ENCODE measurements at places on chromosomes 5 and 9. TPM values are rescaled to one million over a fixed set of nuclear protein-coding genes. Genes with fewer than 3 reads are reported as not detected.
A peak's percentile ranks its signal among the peaks of the same experiment; 100 is the strongest.

GRCh38 chr9:127029548-127029947 lies 92.9 kb downstream of the ANGPTL2 start:
- no peak for DNase-seq

GRCh38 chr9:37438359-37438758 lies 15.9 kb downstream of the GRHPR start:
- no peak for DNase-seq

DNA sequence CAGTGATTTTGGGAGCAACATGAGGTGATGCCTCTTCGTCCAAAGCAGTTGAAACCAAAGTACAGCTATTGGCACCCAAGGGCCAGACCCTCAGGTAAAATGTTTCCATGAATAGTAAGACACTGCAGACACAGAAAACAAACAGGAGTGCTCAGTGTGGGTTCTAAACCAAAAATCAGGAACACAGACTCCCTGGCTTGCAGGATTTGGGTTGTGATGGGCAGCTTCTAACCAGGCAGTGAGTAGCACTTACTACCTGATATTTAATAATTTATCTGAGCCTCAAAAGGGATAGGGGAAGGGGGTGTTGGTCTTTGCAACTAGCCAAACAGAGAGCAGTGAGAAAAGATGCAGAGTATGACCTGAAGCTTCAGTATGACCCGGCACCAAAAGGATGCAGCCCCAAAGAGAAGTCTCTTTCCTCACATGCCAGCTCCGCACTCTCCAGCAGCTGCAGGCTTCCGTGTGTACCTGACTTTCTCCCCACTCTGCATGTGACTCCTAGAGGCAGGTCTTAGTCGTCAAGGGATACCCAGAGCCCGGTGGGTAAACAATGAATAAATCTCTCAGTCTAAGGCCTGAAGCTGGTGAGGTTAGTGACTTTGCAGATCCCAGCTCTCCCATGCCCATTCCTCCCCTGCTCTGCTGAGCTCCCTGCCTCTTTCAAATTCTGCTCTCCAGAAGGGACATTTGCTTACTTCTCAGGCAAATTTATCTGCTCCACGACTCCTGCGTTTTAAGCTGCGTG lies 105.4 kb upstream of the SPOCK1 start:
- no peak for DNase-seq

DNA sequence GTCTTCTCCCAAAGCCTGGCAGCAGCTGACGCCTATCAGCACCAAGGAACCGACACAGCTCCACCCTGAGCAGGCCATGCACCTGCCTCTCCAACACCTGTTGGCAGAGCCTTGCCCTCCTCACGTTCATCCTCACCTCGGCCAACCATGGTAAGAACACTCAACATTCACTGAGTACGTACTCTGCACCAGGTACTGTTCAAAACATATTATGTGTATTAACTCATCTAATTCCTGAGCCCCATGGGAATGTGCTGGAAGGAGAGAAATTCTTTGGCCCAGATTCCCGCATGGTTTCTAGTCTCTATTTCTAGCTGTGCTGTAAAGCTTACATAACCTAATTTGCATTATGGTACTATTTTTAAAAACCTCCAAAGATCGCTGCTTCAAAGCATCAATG lies 86.1 kb downstream of the GPR21 start:
- peak; percentile 66 for DNase-seq

DNA sequence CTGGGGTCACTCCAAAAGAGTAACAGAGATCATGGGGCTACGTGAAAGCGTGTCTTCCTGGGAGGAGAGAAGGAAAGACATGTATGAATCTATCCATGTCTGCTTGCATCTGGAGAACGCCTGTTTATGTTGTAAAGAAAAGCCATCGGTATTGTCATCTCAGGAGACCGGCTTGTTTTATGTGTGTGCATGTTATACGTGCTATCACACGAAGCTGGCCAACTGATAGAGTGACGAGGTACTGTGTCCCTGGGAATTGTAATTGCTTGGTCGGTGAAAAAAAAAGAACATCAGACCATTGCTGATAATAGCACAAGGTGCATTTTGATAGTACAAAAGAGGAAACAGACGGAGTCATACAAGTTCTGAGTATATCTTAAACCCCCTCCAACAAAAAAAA lies 370 bp upstream of the CDH6 start:
- DNase-seq: no peak

DNA sequence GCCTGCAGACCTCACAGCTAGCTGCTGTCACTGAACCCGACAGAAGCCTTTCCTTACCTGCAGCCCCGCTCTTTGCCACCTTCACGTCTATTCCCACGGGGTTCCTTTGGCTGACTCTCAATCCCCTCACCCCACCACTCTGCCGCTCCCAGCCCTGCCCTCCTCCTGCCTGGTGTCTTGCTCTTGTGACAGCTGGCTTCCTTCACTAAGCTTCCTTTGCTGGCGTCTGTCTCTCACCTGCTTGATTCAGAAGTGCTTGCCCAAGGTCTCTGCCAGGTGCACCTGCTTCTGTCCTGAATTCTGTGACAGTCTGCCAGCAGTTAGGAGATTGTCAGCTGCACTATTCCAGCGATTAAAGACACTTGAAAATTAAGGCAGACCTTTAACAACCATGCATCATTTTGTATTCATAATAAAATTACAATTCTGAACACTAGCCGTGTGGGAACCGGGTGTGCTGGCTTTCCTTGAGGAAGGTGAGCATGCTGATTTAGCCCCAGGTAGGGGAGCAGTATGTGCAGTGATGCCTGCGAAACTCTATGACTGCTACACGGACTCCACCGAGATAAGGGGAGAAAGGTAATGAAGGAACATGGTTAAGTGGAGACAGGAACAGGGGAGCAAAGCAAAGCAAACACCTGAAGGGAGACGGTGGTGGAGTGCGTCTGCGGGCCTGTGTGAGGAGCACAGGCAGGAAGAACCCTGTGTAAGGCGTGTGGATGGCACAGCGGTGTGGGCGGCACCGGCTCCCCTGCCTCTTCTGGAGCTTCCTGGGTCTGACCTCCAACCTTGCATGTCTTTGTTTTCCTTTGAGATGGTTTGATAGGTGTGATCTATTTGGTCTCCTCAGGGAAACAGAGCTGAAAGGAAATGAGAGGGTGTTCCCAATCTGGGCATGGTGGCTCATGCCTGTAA lies 80.1 kb upstream of the CACNA1B start:
- DNase-seq: no peak

DNA sequence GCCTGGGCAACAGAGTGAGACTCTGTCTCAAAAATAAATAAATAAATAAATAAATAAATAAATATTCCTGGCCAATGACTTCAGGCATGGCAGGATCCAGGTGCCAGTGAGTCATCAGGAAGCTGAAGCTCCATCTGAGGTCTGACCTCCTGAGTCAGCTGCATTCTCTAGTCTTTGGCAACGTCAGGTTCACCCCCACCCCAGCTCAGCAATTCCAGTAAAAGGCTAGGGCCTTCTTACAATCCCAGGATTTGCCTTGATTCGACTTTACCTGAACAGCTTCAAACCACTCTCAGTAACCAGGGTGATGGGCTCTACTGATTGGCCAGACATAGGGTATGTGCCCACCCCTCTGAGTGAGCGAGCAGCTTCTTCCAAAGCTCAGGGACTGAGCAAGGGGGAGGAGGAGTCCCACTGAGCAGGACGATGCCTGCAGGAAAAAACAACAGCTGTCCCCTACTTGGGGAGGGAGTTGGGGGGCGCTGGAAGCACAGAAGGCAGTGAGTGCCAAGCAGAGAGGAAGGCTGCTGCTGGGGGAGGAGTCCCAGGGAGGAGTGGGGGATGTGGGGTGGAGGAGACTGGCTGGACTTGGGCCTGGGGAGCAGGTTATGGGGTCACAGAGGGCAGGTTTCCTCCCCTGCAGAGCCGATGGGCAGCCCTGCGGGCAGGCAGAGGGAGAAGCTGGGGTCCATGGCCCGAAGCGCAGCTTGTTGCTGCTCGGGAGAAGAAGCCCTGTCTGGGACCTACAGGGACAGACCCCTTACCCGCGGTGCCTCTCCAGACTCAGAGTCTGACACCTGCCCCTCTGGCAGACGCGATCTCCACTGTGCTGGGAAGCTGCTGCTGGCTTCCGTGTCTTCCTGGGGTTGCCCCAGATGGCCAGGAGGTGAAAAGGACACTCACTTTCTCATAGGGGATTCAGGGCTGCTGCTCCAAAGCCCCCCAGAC lies 25.9 kb upstream of the UNC5A start:
- DNase-seq: peak; percentile 49

GRCh38 chr5:76099756-76100155 lies 16.6 kb downstream of the SV2C start:
- no peak for DNase-seq

DNA sequence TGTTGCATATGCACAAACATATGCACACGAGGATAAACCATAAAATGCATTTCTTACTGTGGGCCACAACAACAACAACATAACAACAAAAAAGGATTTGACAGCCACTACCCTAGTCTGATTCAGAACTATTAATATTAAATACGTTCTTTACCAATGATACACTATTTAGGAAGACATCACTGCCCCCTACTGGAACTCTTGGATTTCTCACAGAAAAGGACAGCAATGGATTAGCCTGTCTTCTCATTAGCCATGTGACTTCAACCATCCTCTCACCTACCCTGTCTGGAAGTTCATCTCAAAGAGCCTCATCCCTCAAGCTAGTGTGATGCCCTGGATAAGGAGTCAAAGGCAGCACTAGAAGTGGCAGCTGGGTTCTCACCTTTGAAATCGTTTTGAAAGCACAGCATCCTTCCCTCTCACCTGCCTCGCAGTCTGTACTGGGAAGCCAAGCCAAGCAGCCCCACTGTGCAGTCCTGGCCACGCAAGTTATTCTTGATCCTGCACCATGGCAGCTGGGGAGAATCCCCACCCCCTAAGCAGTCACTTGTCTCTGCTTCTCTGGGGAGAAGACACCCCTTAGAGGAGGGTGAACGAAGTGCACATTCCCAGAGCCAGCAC lies 64.6 kb downstream of the SH3TC2 start:
- peak; percentile 50 for DNase-seq

GRCh38 chr5:9335269-9335668 lies 210.6 kb downstream of the SEMA5A start:
- DNase-seq: peak; percentile 21

DNA sequence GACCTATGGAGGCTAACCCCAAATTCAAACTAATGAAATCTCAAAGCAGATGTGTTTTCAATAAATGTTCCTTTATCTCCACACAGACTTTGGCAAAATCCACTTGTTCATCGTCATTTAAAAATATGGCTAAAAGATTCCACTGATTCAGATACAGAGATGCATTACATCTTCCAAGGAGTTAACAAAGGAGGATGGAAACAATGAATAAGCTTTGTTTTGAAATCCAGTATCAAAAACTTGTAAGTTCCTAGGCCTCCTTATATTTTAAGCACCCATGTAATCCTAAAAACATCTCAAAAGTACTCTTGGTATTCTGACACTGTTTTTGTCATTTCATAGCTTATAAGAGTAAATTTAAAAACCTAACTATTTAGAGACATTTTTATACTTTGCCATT lies 345.6 kb upstream of the ACTBL2 start:
- peak; percentile 62 for DNase-seq

DNA sequence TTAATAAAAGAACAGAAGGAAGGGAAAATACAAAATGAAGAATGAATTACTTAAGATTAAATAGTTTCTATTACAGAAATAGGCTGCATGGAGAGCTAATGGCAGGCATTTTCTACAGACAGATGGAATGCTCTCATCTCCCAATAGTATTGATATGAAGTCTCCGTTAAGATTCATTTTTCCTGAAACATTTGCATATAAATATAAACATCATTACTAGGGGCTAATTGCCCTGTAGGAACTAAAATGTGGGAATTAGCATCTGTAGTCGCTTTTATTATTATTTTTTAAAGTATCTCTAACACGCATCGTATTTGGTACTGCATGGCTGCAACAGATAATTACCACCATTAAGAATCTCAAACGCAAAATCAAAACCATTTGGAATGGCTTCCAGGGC lies 2275.5 kb downstream of the MAT2B start:
- DNase-seq: no peak

GRCh38 chr9:29717631-29718030 lies 2144.3 kb upstream of the C9orf72 start:
- no peak for DNase-seq

PCDHGB6 gene
- total RNA-seq: 4.3 TPM

ADAMTS16 gene
- total RNA-seq: 0.17 TPM

GALNT10 gene
- total RNA-seq: 16.2 TPM

SLC34A1 gene
- not detected for total RNA-seq

OR1Q1 gene
- not detected for total RNA-seq

CEP72 gene
- 1.5 TPM for total RNA-seq

SLC6A3 gene
- not detected for total RNA-seq

NRARP gene
- not detected for total RNA-seq

SLC34A3 gene
- not detected for total RNA-seq

DYNC2I2 gene
- total RNA-seq: 35.7 TPM

All from fibroblast of lung (primary cell).